ENCODE measurements at places on chromosomes 12 and 14.

DNA sequence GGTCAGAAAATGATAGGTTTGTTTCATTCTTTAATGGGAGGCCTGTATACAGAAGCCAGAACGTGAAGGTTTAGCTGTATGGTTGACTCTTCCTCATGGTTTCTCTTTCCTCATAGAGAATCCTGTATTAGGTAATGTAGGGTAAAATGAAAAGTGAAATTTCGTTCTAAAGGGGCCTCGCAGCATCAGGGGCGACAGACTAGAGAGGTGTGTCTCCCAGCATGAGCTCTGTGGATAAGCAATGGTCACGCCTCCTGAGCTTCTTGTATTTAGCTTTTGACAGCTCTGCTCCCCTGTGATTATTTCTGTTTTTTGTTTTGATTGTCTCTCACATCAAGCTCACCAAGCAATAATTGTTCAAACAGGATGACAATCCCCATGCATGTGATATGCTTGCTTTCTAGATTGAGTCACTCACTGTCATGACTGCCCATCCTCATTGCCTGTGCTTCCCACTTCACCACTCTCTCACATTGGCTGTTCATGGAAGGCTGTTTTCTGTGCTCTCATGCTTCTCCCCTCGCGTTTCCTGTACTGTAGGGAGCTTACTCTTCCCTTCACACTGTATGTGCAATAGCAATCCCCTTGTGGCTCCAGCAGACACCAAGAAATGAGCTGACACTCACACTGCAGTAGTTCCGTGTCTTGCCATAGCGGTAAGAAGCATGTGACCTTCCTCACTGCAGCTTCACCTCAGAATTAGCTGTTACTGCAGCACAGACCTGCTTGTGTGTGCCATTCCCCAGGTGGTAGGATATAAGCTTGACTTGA is 44.0 kb downstream of the RAD52 start:
- no peak for DNase-seq

DNA sequence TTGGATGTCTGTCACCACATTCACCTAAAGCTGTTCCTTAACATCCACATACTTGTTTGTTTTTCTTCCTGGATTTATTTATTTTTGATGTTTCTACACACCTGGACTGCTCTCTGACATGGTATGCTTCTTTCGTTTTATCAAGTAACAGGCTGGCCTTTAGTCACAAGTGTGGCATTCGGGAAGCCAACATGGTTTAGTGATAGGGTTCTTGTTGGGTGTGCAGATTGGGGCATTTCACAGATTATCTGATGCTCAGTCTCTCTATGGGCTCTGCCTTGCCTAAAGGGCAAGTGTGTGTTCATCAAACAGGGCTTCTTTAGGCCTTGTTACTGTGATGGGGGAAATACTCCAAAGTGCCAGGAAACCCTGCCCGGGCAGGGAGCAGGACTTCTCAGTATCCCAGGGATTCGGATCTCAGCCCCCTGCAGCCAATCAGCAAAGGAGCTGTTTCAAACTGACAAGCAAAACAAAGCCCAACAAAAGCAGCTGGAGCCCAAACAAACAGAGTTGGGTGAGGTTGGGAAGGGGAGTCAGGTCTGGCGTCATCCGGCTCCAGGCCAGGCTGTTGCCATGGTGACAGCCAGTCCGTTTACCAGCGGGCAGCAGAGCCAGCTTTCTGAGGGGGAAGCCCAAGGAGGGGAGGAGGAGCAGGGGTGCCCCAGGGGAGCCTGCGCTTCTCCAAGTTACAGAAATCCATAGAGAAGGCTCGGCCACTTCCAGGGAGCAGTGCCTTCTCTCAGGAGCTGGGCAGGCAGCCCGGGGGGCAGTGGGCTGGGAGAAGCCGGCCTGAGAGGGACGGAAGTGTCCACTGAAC is 31.9 kb downstream of the FOS start:
- no peak for DNase-seq

- DNase-seq = no peak
These were observed 1.3 kb downstream of the SENP1 start for GRCh38 chr12:48104531-48104930.

- DNase-seq = no peak
These were observed 56.9 kb upstream of the DHRS4 start for GRCh38 chr14:23896609-23897153.

DNA sequence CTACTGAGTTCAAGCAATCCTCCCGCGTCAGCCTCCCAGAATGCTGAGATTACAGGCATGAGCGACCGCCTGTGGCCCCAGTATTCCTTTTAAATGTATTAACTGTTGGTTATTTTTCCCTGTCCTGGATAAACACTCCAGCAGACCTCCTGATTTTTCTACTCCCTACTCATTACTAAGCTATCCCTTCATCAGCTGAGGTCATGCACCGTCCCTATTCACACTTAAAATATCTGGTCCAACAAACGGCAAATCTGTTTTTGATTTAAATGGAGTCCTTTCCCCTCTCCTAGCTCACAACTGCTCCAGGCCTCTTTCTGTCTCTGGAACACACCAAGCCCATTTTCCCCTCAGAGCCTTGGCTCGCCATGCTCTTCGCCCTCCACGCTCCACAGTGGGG is 1003.3 kb upstream of the TMEM132C start:
- DNase-seq = no peak

DNA sequence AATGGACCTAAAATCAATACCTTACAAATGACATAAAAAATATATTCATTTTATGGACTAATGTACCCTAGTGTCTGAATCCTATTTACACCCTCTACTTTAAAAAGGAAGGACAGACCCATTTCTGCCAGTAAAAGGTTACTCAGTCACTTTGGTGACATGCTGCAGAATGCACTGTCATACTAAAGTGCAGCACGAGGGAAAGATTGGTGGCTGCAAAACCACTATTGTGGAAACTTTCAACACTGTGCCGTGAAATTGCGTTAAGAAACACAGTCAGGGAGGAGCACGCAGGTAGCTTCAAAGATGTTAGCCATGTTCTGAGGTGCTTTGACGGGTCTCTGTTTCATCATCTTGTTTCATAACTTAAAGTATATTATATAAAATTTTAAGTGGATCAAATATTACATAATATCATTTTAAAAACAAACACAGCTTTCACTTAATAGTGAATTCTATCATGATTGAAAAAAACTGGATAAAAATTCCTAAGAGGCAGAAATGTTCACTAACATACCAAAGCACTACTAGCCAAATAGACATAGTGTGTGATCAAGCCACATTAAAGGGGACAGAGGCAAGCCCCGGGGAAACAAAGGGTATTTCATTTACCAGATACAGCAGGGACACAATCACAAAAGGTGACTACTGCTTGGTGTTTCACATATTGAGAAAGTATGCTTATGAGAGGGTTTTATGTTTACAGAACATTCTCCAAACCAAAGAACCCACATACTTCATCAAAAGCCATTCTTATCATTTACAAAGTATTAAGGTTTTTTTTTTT is 330.8 kb upstream of the SOX5 start:
- DNase-seq = no peak

DNA sequence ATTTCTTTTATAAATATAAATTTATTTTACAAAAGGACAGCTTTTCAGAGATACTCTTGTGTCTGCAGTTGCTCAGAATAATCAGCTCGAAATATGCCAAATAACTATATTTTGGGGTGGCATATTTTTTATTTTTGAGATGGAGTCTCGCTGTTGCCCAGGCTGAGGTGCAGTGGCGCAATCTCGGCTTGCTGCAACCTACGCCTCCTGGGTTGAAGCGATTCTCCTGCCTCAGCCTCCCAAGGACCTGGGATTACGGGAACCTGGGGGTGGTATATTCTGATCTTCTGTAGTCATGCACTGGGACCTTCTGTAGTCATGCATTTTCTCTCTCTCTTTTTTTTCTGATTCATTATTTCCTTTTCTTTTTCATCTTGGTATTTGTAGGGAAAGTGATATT is 135.0 kb upstream of the AMIGO2 start:
- no peak for DNase-seq

- DNase-seq = no peak
These were observed 4.4 kb downstream of the GPR84 start for GRCh38 chr12:54359762-54360351.

GRCh38 chr14:24959791-24960331 is 90.1 kb downstream of the STXBP6 start:
- DNase-seq = no peak

DNA sequence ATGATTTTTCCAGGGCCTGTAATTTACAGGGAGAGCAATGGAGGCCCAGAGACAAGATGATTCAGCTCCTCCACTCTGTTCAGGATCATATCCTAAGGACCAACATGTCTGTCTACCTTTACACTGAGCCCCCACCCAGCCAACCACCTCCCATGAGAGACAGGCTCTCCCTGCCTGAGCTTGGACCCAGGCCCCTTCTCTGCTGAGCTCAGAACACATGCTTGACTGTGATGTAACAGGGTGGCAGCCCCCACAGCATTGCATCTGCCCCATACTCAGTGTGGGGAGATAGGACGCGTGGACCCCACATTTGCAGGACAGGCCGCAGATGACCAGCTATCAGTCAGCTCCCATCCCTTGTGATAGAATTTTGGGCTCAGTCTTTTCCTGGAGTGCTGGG is 313.9 kb downstream of the ADGRD1 start:
- no peak for DNase-seq

- no peak for DNase-seq
These were observed 174.5 kb upstream of the CNOT2 start for GRCh38 chr12:70068743-70069142.

DNA sequence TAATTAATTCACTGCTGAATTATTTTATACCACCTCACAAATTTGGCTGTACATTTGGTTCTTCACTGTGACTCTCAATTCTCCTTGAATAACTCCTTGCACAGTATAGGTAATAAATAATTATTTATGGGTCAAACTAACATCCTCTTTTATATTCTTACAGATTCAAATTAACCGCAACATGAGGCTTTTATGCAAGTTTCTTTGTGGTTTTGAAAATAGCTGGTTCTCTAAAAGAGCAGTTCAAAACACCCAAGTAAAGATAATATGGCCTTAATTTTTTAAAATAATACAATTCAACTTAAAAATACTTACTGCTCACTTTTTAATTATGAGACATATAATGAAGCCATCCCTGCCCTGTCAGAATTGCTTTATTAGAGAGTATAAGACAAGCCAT is 12.9 kb upstream of the TRIM9 start:
- DNase-seq = no peak

DNA sequence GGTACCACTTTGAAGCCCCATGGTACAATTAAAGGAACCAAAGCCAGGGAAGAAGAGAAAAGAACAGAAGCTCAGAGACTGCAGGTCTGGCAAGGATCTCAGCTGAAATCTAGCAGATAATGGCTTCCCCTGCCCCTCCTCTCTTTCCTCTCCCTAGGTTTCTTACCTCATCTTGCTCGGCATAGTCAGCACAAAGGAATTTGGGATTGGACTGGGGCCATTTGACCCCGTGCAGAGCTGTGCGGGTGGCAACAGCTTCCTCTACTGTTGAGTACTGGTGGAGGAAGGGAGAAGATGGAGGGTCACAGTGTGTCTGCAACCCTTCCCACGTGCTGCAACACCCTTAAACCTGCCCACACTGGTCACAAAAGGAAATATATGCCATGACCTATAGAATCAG is 4.7 kb upstream of the CDH24 start:
- DNase-seq = no peak

- no peak for DNase-seq
These were observed 276 bp upstream of the BMAL2 start for GRCh38 chr12:27332407-27332713.

DNA sequence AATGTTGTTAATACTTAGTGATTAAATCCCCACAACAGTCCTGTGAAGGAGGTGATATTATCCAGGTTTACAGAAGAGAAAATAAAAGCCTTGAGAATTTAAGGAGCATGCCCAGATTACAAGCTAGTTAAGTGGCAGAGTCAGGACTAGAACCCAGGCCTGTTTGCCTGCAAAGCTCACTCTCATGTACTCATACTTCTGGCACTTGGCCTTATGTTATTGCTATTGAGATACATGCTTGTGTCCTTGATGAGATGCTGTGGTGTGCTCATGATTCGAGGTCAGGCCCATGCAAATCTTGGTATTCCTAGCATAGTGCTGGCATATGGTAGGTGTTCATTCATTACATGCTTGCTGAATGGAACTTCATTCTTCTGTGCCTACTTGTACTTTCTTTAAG is 7.6 kb upstream of the EID3 start:
- no peak for DNase-seq

DNA sequence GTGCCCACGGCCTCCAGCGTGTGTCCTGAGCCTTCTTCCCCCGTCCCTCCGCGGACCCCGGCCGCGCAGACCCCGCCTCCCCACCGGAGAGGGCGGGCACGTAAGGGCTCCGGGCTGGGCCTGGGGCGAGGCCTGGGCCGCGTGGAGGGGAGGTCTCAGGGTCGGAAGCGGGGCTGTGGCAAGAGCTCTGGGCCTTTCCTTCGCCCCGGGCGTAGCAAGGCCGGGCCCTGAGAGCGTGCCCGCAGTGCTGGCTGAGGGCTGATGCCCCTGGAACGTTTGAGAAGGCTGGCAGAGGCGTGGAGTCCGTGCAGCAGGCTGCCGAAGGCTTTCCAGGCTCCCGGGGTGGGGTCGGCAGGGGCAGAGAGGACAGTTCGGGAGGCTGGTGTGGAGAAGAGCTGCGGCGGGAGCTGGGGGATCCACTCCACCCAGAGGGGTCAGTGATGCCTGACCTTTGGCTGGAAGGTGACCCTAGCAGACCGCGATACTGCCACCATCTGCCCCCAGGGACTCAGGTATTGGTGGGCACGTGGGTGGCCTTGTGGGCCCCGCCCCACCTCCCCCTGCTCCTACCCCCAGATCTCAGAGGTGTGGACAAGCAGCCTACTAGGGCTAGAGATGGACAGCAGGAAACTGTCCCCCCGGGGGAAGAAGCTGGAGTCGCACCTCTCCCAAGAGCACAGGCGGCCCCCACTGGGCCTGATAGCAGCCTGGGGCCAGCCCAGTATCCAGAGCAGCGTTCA is 558 bp downstream of the TEX22 start:
- DNase-seq = no peak

- no peak for DNase-seq
These were observed 35.7 kb downstream of the LGR5 start for GRCh38 chr12:71475280-71475679.

- DNase-seq = no peak
These were observed 24.0 kb downstream of the FKBP11 start for GRCh38 chr12:48901278-48901677.

- DNase-seq = no peak
These were observed 8.3 kb downstream of the MAP4K5 start for GRCh38 chr14:50524060-50524459.

- DNase-seq = no peak
These were observed 149.2 kb upstream of the FBXO33 start for GRCh38 chr14:39581474-39581873.

GRCh38 chr12:105289114-105289904 is 41.2 kb upstream of the C12orf75 start:
- DNase-seq = no peak

All from stimulated activated CD8-positive, alpha-beta memory T cell treated with anti-CD3 and anti-CD28 coated beads, Interleukin-12 subunit alpha, Interleukin-12 subunit beta, amount 100 ng/mL, for 4 hours (primary cell).